KG1 (cell line): ENCODE measurements at places on chromosomes 11 and 22.

- no peak for DNase-seq
Observed at GRCh38 chr11:45022294-45023064, 71.8 kb upstream of the TP53I11 start.

- DNase-seq = no peak
Observed at GRCh38 chr11:1748636-1749394, 1.6 kb downstream of the IFITM10 start.

DNA sequence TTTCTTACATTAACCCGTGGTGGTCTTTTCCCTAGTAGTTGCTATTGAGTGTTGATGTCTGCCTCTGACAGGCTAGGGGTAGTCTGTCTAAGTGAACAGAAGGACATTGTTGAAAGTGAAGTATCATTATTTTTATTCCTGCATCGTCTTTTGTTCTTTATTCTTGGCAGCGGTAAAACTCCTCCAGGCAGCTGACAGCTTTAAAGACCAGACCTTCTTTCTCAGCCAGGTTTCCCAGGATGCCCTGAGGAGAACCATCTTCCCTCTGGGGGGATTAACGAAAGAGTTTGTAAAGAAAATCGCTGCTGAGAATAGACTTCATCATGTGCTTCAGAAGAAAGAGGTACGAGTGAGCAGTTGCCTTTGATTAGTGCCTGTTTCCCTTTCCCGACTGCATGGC, 14.6 kb downstream of the TRMU start:
- no peak for DNase-seq

- DNase-seq = no peak
Observed at GRCh38 chr11:737366-737765, 9.9 kb upstream of the TALDO1 start.

GRCh38 chr11:124110201-124110600, 5.0 kb upstream of the VWA5A start:
- DNase-seq = no peak

DNA sequence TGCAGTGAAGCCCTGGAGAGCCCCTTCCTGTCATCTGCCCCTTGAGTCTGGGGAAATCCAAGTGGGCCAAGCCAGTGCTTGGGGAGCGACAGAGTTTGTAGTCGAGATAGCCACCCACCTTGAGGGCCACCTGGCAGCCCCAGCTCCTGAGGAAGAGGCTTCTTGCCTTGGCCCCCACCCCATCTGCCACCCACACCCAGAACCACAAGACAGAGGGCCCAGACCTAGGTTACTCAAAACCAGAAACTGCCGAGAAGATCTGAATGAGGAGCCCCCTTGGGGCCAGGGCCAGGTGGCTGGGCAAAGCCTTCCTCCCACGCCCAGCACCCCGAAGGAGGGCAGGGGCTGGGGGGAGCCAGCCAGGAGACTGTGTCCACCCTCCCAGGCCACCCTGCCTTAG, 18.8 kb upstream of the PRR5 start:
- no peak for DNase-seq

DNA sequence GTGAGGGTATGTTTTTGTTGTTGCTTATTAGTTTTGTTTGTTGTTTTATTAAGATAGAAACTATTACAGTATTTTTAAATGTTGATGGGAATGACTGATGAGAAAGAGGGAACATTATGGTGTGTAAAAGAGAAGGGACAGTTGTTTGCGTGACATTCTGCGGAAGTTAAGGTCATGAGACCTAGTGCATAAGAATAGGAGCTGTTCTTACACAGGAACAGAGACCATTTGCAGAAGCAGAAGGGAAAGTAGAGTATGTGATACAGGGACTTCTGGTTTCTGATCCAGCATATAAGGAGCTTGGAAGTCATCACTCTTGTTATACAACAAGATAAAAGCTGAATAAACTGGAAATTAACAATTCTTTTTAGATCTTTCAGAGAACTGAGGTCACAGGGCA, 299.2 kb upstream of the API5 start:
- DNase-seq = no peak

DNA sequence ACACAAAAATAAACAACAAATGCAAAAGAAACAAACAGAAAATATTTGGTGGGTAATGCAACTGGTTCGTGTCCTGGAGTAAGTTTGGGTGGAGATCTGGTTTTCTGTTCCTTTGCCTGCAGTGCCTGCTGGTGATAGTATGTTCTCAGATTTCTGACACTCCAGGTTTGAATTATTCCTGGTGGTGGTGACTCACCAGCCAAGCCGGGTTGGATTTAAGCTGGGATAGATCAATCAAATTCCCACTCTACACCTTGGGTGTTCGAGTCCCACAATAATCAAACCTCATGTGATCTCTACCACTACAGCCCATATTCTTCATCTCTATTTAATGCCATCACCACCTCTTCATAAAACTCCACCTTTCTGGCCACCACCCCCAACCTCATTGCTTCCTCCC, 421.8 kb downstream of the NTM start:
- no peak for DNase-seq

DNA sequence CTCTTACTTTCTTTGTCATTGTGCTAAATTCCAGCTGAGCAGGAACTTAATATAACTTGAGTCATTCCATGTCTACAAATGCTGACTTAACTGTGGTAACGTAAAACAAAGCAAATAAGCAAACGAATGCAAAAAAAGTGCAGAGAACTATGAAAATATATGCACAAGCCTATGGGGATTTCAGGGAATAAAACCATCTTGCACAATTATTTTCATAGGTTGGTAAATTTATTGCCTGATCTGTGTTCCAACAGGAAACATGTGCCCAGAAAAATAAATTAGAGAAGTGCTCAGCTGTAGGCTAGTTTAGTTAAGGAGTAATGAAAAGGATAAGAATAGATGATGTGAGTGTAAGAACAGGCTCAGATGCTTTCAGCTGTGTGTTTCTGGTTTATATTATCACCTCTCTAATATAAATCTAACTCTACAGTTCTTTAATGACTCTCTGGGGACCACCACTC, 1169.3 kb downstream of the LRRC4C start:
- no peak for DNase-seq

GRCh38 chr22:20865875-20866445, 7.2 kb downstream of the SNAP29 start:
- no peak for DNase-seq

- DNase-seq = peak; percentile 79
Observed at GRCh38 chr22:31344578-31345330, 1.4 kb downstream of the PATZ1 start.

DNA sequence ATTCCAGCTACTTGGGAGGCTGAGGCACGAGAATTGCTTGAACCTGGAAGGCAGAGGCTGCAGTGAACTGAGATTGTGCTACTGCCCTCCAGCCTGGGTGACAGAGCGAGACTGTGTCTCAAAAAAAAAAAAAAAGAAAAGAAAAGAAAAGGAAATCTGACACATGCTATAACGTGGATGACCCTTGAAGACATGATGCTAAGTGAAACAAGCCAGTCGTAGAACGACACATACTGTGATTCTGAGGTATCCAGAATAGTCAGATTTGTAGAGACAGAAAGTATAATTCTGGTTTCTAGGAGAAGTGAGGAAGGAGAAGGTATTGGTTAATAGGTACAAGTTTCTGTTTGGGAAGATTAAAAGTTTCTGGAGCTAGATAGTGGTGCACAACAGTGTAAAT, 6.7 kb upstream of the APOA5 start:
- no peak for DNase-seq
